CD4-positive, alpha-beta T cell treated with Interleukin-10 for 1 hour (primary cell): ENCODE measurements at places on chromosomes 7 and 10.

GRCh38 chr10:74502963-74503608 is 323.3 kb upstream of the KAT6B start:
- no peak for DNase-seq

DNA sequence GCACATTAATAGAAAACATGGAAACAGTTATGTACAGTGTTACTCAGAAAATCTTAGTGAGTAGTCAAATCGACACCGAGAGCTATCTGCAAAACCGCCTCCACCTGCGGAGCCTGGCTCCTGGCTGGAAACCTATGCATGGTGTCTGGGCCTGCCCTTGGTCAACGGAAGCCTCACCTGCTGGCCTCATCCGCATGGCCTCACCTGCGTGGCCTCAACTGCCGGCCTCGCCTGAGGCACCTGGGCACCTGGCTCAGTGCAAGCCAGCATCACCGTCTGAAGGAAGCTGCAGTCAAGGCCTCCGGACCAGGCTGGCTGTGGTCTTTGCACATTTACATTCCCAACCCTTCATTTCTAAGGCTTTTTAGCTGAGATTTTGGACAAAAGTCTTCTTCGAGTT is 352.1 kb downstream of the POM121L12 start:
- no peak for DNase-seq

- DNase-seq = no peak
Measured at GRCh38 chr7:139909379-139910050, 80.5 kb downstream of the TBXAS1 start.

GRCh38 chr10:6513476-6513875 is 66.6 kb downstream of the PRKCQ start:
- peak; percentile 52 for DNase-seq

- no peak for DNase-seq
Measured at GRCh38 chr7:94133460-94133859, 129.3 kb upstream of the BET1 start.

- no peak for DNase-seq
Measured at GRCh38 chr7:133957845-133958244, 169.3 kb upstream of the LRGUK start.

- no peak for DNase-seq
Measured at GRCh38 chr10:33229252-33229948, 105.1 kb downstream of the NRP1 start.

DNA sequence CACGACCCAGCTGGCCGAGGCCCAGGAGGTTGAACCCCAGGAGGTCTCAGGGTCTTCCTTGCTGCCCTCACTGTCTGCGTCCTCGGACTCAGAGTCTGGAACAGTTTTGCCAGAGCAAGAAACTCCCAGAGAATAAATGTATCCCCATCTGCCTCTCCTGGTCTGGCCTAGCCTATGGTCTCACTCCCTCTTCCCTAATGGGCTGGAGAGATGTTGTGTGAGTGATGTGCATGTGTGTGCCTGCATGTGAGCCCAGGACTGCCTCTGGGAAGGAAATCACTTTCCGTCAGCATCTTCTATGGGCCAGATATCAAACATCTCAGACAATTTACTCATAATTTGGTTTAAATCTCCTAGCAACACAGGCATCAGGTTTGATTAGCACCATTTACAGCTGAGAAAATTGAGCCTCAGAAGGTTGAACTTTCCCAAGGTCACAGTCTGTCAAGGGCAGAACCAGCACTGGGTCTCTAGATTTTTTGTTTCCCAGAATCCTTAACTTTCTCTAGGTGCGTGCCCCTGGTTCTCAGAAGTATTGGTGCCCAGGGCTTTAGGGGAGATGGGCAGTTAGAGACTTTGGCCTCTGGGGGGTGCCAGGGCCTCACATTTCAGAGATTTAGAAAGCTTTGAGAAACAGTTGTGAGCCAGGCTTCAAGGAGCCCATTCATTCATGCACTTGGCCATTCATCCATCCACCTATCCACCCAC is 4.9 kb downstream of the TMEM270 start:
- no peak for DNase-seq

GRCh38 chr10:83476211-83476610 is 663.1 kb upstream of the GHITM start:
- DNase-seq = no peak

DNA sequence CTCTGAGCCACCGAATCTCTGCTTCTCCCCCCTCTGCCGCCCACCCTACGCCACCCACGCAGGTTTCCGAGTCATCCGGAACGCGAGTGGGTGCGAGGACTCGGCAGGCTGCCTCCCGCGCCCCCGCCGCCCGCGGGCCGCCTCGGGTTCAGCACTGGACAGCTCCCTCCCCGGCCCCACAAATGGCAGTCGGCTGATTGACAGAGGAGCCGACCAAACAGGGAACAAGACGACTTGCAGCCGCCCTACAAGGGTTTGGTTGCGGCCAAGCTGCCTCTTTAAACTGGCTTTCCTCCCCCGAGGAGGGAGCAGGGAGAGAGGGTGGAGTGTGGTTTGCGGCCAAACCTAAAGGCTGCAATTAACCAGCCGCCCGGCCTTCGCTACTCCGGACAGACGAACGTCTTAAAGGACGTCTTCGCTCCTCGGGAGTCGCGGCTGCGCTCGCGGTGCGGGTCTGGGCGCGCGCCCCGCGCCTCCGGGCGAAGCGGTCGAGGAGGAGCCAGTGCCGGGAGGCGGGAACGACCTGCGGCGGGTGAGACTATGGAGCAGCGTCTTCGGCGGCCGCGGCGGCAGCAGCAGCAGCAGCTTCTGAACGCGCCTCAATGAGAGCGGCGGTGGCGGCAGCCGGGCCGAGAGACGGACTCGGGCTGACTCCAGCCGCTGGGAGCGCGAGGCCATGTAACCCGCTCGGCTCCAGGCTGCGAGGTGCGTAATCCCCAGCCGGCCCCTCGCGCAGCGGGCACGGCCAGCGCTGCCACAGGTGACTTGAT is at the start of gene GPR158:
Gene GPR158, plus strand, starts transcription at position 541 of the 770 bp plus-strand sequence. CDS start 420 bp downstream, outside the sequence.
- DNase-seq = peak; percentile 39

- DNase-seq = no peak
Measured at GRCh38 chr7:34073676-34074075, 168.3 kb downstream of the BMPER start.

GRCh38 chr7:117127585-117128168 is 174.4 kb downstream of the ST7 start:
- DNase-seq = peak; percentile 61

GRCh38 chr10:113993489-113993991 is 50.1 kb upstream of the ADRB1 start:
- no peak for DNase-seq

DNA sequence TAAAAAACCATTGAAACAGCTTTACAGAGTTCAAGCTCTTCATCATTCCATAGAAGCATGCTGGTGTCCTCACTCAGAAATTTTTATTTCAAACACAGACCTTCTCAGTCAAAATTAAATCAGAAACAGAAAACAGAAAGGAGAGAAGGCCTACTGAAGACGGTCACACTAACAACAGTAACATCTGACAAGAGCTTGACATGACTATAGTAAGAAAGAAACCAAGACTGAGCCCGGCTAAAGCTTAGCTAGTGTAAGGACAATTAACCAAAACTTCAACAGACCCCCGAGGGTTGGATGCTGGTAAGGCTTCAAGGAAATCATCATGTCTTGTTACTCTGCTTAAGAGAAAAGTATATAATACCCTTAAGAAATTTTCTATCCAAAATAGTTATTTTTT is 38.6 kb downstream of the MTPN start:
- DNase-seq = no peak

DNA sequence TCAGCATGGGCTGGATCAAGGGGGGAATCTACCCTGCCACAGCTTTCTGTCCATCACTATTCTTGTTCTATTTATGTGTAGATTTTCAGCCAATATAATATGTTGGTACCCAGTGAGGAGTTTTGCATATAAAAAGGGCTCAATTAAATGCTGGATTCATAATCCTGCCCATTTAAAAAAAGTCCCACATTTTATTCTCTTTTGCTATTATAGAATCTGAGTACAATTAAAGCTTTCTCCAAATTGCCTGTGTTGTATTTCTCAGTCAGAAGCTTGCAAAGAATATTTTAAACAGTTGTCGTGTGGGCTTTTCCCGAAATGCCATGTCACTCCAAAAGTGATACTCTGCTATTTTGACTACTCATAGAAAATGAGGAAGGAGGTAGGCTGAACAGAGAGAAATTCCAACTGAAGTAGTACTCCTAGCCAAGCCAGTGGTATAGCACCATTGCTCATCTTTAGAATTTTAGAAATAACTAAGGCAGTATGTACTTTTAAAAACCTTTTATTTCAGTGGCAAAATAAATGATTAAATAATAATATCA is 108.3 kb upstream of the HDAC9 start:
- no peak for DNase-seq

- no peak for DNase-seq
Measured at GRCh38 chr7:155213385-155213784, 84.3 kb upstream of the INSIG1 start.

GRCh38 chr10:36840788-36841187 is 284.6 kb upstream of the ANKRD30A start:
- DNase-seq = no peak

- DNase-seq = no peak
Measured at GRCh38 chr7:157077021-157077420, 61.7 kb upstream of the UBE3C start.

GRCh38 chr7:26013551-26014083 is 138.4 kb upstream of the NFE2L3 start:
- DNase-seq = no peak

DNA sequence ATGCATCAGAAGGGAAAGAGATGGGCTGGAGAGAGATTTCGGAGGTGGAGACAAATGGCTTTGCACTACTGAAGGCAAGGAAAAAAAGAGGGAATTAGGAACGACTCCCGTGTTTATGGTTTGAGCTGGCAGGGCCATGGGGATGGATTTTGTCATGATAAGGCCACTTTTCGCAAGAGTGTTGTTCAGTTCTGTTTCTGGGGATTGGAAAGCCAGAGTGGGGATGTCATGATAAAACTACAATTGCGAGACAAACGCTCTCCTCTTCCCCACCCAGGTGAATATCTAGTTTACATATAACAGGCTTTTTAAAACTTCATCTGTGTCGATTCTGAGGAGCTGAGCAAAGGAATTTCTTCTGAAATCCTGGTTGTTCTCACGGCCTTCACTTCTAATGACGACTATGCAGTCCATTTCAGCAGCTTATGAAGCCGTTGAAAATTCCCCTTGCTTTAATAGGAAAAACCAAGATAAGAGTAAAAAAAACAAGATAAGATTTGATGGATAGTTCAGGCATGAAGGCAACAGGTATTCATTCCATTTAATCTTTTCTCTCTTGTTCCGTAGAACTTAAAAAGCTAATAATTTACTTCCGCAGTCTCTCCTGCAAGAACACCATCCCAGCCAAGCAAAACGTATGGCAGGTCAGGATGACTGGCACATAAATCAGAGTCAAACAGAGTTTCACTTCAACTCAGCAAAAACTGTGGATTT is 245.6 kb upstream of the PITRM1 start:
- DNase-seq = no peak

DNA sequence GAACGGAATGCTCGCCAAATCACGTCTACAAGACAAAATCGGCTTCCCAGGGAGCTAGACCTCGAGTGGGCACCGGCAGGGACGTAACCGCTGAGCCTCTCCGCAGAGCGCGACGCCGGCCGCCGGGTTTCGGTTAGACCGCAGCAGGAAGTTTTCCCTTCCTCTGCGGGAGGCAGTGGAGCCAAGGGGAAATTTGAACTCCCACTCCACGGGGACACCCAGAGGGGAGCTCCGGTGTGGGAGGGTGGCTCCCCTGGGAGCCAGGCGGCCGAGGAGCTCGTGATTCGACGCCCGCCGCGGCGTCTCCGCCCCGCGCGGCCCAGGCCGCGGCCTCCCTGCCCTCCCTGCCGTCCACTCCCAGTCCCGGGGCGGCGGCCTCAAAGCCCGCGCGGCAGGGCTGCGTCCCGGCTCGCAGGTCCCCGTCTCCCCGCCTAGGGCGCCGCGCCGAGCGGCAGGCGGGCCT is 426 bp downstream of the SYPL1 start:
- peak; percentile 48 for DNase-seq

DNA sequence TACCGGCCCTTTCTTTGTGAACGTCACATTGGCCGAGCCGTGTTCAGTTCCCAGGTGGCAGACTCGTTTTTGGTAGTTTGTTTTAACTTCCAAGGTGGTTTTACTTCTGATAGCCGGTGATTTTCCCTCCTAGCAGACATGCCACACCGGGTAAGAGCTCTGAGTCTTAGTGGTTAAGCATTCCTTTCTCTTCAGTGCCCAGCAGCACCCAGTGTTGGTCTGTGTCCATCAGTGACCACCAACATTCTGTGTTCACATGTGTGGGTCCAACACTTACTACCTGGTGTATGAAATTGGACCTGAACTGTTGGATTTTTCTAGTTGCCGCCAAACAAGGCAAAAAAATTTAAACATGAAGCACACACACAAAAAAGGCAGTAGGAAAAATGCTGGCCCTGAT is 9.9 kb upstream of the CSGALNACT2 start:
- DNase-seq = no peak

DNA sequence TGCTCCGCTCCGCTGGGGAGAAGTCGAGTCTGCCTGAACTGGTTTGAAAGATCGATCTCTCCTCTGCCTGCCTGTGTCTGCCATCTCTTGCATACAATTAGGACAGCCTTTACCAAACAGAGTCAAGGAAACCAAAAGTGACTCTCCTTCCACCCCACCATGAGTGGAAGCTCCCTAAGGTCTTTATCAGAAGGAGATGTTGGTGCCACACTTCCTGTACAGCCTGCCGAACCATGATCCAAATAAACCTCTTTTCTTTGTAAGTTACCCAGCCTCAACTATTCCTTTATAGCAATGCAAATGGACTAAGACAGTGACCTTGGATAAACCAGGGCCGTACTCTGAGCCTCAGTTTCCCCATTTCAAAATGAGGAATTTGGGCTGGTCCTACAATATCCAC is 106.3 kb upstream of the GDF10 start:
- no peak for DNase-seq

GRCh38 chr10:28087661-28088351 is 88.9 kb upstream of the ODAD2 start:
- no peak for DNase-seq
